IMR-90 (cell line): ENCODE measurements at places on chromosomes 16 and 17. TPM values are rescaled to one million over a fixed set of nuclear protein-coding genes. Genes with fewer than 3 reads are reported as not detected.

DNA sequence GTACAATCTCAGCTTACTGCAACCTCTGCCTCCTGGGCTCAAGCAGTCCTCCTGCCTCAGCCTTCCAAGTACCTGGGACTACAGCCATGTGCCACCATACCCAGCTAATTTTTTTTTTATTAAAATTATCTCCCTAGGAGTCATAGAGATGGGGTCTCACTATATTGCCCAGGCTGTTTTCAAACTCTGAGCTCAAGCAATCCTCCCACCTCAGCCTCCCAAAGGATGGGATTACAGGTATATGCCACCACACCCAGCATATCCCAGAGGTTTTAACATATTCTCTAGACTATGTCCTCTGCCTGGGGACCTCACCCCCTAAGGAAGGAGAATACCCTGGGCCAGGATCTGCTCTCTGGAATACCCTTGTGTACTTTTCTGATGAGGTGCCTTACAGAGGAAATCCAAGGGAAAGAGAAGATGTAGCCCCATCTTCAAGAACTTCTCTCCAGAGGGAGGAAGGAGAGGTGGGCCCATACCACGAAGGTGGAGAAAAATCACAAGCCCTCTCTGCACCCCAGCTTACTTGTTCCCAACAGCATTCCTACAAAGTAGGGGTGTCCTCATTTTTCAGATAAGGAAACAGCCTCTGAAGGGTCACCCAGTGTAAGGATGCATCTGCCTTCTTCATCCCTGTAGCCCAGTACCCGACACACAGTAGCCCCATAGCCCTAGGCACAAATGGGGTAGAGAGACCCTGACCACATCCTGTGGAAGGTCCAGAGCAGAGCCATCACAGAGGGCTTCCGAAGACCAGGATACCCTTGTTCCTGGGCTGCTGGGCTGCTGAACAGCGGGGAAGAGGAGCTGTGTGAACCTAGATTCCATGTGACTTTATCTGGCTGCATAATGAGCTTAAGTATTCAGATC, 151.6 kb downstream of the SOCS1 start:
- no peak for DNase-seq

DNA sequence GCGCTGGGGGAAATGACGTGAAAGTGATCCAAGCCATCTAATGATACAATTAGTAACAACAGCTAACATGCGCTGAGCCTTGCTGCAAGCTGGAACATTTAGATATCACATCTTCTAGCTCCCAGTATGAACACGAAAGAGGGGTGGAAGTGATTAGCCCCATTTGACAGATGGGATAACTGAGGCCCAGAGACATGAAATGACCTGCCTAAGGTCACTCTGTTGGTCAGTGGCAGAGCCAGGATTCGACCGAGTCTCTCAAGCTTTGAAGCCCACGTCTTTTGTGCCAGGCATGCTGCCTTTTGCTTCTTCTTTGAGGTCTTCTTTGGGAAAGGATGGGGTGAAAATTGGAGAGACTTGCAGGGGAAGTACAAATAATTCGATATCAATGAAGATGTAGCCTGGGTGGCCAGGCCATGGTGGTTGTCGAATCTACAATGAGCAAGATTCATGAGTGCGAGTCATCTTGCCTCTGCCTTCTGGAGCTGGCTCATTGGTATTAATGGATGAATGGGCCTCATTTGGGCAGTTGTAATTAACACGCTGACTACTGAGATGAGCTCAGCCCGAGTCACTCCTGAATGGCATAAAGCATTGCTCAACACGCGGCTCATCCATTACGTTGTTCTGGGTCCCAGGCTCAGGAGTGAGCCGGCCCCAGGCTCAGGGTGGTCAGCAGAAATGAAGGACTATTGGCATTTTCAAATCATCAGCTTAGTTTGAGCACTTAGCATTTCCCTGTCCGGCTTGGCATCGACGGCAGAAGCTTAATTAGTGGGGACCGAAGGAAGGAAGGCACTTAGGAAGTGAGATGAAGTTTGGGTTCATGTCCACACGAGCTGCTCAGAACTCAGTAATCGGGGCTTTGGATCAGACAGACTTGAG, 28.0 kb upstream of the GPRC5B start:
- peak; percentile 64 for DNase-seq

DNA sequence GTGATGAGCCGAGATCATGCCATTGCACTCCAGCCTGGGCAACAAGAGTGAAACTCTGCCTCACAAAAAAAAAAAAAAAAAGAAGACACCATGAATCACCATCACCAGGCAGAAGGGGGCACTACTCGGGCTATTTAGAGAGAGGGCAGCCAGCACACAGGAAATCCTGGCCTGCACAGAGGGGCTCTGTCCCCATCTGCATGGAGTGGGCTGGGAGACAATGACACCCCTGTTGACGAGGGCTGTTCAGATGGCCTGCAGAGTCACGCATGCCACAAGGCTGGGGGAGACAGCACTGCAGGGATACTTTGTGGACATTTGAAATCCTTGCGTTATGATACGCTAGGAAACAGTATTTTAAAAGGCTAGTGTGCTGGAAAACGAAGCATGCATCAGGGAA, 48.3 kb downstream of the CUEDC1 start:
- no peak for DNase-seq

The DYNLRB2 gene
- not detected in 2 replicates for total RNA-seq
